ENCODE measurements at places on chromosomes 16 and 17. TPM values are rescaled to one million over a fixed set of nuclear protein-coding genes. Genes with fewer than 3 reads are reported as not detected.

Gene NPW
- total RNA-seq: 0.06 TPM

Gene ZG16B
- total RNA-seq: 0.25 TPM

Gene FOXN1
- not detected for total RNA-seq

Gene C1QL1
- total RNA-seq: 0.31 TPM

Gene KRTAP4-6
- not detected for total RNA-seq
